ENCODE measurements at places on chromosomes 13 and 19.

GRCh38 chr19:6214881-6215541 is 64.8 kb downstream of the MLLT1 start:
- no peak for DNase-seq

DNA sequence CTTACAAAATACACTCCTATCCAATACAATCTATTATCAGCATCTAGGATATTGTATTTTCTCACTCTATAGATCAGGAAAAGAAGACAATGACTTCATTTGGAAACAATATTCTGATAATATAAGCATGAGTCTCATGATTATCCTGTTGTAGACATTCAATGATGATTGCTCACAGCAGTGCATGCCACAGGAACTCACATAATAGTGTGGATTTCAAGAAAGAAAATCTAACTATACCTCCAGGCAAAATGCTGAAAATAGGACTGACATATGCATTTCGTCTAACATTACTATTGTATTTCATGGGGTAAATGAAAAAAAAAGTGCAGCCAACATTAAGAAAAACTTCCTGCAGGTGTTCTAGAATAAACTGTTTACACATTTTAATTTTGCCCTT is 122.6 kb downstream of the POSTN start:
- DNase-seq, result peak; percentile 41

DNA sequence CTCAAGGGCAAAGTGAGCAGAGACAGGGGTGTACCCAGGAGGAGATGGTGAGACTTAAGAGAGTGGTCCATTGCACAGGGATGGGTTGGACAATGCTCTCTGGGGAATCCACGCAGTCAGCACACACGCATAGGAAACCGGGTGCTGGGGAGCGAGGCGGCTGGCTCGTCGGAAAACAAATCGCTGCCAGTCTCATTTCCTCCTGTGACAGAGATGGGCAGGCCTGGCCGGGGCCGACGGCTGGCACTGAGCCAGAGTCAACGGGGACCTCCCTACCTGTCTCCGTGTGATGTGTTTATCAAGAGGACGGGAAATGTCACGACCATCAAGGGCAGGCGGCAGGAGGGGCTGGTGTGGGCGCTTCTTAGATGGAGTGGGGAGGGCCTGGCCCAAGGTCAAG is 27.3 kb downstream of the PTPRS start:
- peak; percentile 83 for DNase-seq

GRCh38 chr19:55526216-55527196 is 10.4 kb downstream of the SBK2 start:
- DNase-seq, result peak; percentile 90

DNA sequence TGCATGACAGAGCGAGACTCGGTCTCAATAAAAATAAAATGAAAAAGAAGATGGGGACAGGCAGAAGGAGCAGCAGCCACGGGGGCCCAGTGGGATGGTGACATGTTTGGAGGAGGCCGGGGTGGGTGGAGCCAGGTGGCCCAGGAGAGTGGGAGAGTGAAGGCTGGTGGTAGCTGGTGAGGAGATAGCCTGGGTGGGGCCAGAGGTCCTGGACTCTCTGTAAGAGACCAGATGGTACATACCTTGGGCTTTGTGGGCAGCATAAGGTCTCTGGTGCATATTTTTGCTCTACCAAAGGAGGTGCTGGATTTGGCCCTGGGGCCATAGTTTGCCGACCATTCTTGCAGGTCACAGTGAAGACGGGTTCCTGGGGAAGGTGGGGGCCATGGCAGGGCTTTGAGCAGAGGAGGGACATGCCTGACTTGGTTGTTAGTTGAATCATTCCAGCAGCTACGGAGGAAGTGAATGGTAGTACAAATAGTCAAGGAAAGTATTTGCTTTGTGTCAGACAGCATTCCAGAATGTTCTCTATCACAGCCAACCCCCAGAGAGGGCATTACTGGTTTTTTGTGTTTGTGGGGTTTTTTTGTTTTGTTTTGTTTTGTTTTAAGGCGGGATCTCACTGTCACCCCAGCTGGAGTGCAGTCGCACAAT is 69.1 kb downstream of the ARHGEF18 start:
- no peak for DNase-seq

DNA sequence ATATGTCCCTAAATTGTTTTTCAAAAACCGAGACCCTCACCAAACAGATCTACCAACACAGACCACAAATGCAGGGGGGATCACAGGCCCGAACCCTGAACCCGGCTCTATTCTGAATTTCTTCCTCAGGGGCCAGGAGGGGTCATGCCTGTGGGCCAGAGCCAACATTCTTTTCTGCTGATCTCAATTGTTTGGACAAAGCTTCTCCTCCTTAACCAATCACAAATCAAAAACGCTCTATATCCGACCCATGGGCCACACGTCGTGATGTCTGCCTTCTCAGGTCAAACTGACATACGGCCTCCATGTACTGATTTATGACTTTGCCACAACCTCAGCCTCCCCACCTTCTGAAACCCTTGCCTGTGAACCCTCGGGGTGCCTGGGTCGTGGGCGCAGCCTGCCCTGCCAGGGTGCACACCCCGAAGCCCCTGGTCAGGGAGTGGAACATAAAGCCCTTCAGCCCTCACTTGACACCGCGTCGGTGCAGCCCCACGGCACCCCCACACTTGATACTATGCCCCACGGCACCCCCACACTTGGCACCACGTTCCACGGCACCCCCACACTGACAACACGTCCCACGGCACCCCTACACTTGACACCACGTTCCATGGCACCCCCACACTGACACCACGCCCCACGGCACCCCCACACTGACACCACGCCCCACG is 58.4 kb upstream of the C13orf46 start:
- no peak for DNase-seq

- DNase-seq, result no peak
These were observed 90.8 kb downstream of the IPO5 start for GRCh38 chr13:98044301-98044700.

DNA sequence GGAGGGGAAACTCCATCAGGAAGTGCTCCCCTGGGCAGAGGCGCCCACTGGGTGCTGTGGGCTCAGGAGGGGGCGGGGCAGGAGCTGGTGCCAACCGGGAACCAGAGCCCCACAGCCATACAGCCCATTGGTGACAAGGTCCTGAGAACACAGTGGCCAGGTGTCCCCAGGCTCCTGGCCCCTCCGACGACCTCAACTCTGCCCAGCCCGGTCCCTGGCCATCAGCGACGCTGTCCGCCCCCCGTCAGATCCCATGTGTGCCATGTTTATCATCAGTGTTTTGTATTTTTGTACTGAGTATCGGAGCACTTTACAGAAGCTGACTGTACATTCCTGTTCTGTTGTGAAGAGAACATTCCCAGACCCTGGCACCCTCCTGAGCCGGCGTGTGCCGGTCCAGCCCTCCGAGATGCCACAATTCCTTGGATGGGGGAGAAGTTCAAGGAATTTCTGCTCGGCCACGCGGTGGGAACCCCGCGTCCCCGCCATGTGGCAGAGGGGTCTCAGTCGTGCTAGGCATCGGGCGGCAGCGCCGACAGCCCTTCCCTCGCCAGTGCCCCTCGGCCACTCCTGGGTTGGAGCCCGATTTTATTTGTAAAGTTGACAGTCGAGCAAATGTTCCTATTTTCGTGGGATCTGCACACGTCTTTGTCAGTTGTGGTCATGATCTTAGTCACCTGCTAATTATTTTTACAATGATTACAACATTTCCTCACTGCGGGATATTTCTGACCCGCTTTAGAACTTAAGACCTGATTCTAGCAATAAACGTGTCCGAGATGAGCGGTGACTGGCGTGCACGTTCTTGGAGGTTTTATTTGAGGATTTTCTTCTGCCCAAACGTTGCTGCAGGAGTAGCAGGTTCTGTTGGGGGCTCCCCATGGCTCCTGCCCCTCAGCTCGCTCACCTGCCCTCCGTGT is 16.9 kb downstream of the PEX11G start:
- no peak for DNase-seq

GRCh38 chr13:100597253-100597652 is 8.7 kb upstream of the GGACT start:
- DNase-seq, result no peak

DNA sequence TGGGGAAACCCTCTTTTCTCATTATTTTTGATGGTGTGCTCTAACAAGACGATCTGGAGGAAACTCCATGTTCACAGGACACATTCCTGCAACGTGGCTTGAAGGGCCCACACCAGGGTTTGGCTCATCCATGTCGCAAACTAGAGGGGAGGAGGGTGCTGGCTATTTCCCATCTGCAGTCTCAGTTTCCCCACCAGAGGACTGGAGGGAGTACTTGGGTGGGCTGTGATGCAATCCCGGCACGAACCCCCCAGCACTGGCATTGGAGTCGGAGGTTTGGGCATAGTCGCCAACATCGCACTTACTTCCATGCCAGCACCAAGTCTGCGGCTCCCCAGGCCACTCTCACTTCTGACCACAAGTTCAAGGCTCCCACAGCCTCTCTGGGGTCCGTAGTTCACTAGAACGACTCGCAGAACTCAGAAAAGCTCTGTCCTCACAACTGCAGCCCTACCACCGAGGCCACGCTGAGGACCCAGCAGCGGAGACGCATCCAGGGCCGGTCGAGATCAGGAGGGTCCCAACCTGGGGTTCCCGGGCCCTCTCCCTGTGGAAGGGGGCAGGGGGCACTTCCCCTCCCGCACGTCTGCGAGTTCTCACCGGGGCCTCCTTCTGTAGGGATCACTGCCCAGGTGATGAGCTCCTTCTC is 165.6 kb upstream of the SOX1 start:
- no peak for DNase-seq

- peak; percentile 46 for DNase-seq
These were observed 722 bp downstream of the COLGALT1 start for GRCh38 chr19:17555929-17556813.

DNA sequence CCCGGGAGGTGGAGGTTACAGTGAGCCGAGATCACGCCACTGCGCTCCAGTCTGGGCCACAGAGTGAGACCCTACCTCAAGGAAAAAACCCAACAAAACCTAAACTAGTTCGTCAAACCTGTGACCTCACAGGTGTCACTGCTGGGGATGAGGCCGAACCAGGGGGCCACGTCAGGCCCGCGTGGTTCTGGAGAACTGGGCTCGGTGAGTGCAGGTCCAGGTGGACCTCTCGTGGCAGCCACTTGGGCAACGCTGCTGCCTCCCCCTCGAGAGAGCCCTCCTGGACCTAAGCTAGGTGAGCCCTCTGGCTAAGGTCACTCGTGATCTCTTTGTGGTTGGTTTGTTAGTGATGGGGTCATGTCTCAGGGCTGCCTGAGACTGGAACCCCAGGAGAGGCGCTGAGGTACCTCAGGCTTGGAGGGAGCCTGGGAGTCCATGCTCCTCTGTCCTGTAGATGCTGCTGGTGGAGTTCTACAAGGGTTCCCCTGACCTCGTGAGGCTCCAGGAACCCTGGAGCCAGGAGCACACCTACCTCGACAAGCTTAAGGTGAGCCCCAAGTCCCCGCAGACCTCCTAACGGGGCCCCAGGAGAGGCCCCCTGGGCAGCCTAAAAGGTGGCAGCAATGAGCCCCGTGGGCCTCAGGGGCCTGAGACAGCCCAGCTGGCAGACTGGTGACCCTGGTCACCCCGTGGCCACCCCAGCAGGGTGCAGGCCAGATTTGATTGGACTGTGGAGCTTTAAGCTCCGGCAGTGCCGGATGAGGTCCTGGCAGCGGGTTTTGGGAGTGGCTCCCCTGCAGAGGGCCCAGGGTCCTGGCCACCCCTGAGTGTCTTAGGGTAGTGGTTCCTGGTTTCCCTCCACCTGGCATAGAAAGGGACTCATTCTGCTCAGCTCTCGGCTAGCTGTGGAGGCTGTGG is 15.6 kb downstream of the MPND start:
- no peak for DNase-seq

GRCh38 chr13:43180837-43181236 is 157.5 kb downstream of the DNAJC15 start:
- DNase-seq, result no peak

- no peak for DNase-seq
These were observed 8.5 kb downstream of the PGLS start for GRCh38 chr19:17519967-17520366.

GRCh38 chr13:97935071-97935470 is 18.4 kb upstream of the IPO5 start:
- no peak for DNase-seq

DNA sequence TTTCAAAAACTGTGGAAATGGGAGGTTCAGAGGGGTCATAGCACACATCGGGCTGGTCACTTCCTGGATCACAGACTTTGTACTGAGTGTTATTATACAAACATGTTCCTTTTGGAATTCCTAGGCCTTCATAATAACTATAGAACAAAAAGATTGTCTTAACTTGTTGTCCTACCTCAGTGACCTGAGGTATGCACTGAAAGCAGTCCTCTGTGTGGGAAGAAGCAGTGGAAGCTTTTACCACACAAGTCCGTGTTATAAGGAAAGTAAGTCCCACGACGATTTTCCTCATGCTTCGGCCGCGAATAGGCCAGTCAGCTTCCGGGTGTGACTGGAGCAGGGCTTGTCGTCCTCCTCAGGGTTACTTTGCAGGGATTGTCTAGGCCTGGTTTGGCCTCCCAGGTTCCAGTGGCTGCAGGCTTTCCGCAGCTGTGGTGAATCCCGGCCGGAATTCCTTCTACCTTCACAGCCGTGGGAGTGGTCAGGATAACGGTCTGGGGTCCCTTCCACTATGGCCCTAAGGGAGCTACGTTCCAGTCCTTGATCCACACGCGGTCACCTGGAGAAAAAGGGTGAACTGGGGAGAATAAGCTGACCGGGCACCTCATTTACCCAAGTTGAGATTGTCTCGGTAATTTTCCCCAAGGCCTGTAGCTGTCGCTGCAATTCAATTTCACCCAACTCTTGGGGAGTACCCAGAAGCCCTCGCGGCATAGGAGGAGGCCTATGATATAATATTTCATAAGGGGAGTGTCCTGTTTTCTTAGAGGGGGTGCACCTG is 16.0 kb downstream of the NAPSA start:
- DNase-seq, result no peak

GRCh38 chr13:24182703-24183081 is 22.2 kb downstream of the SPATA13 start:
- no peak for DNase-seq

DNA sequence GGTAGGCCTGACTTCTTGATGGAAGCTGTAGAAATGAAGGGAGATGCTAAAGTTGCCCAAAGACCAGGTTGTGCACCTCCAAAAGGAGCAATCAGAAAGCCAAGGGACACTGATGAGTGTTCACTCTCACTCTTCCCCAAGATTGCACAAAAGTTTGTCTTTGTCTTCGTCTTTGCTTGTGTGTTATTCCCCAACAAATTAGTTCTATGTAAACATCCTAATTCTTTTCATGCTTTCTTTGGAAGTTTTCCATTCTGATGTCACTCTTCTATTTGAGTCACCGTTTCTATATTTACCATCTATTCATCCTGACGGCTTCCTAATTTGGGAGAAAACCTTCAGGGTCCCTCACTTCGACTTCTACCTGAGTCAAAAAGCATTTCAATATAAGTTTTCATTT is 3.7 kb upstream of the TMEM272 start:
- no peak for DNase-seq

DNA sequence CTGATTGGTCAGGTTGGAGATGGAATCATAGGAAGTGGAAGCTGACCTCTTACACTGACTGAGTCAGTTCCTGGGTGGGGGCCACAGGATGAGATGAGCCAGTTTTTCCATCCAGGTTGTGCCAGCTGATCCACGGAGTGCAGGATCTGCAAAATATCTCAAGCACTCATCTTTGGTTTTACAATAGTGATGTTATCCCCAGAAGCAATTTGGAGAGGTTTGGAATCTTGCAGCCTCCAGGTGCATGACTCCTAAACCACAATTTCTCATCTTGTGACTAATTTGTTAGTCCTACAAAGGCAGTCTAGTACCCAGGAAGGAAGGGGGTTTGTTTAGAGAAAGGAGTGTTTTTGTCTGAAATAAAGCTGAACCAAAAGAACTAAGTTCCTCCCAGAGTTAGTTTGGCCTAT is 212.8 kb downstream of the SLITRK6 start:
- no peak for DNase-seq

All from NCI-H2081 (cell line).